ENCODE measurements at places on chromosomes 3 and 15.

DNA sequence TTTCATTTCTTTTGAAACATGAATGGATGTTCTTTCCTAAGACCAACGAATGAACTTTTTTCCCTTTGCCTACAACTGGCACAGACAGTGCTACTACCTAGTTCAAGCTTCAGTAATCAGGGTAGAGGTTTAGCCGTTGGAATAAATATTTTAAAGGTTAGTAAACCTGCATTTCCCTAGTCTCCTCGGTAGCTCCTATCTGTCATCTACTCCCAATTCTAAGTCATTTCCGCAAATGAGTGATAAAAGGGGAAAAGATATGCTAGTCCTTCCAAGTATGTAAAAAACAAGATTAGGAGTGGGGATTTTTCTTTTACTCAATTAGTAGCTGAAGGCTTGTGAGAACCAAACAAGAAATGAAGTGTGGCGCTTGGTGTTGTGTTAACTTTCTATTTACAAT lies 15.2 kb downstream of the SLTM start:
- DNase-seq = peak; percentile 39

DNA sequence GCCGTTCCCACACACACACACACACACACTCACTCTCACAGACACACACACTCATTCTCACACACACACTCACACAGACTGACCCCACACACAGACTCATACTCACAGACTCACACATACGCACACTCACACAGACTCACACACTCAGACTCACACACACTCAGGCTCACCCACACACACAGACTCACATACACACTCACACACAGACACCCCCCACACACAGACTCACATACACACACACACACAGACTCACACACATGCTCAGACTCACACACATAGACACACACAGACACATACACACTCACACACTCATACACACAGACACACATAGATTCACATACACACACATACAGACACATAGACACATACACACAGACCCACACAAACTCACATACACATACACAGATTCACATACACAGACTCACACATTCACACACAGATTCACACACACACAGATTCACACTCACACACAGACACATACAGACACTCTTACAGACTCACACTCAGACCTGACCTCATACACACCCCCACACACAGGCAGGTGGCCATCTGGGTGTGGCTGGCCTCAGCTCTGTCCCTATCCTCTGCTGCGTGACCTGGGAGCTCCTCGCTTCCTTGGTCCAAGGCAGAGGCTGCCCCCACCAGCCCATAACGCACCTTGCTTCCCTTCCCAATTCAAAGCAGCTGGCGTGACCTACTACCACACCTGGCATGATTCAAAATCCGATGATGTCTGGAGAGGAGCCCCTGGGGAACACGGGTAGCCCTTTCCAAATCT lies 1.9 kb downstream of the C3orf22 start:
- no peak for DNase-seq

GRCh38 chr3:169508426-169508825 lies 155.1 kb downstream of the MECOM start:
- no peak for DNase-seq

GRCh38 chr3:52891615-52892081 lies 5.7 kb downstream of the STIMATE start:
- no peak for DNase-seq

GRCh38 chr3:40009991-40010390 lies 200.6 kb downstream of the MYRIP start:
- DNase-seq = no peak

GRCh38 chr3:11691767-11692531 lies 48.2 kb upstream of the VGLL4 start:
- DNase-seq = no peak

- no peak for DNase-seq
Observed at GRCh38 chr3:192223815-192224214, 503.5 kb downstream of the FGF12 start.

DNA sequence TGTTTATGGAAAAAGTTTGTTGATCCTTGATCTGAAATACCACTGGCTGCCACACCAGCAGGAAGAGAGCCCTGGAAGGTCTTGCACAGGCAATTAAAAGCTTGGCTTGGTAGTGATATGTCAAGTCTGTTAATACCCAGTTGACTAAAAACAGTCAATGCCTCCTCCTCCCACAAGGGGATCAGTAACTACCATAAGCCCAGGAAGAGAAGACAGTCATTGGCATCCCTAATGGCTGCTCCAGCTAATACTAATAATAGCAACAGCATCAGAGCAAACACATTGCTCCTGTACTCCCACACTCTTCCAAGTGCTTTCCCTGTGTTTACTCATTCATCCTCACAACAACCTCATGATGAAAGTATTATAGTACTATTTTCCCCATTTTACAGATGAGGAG lies 528.6 kb downstream of the TAFA4 start:
- DNase-seq = no peak

- no peak for DNase-seq
Observed at GRCh38 chr3:139414608-139415224, 25.3 kb upstream of the COPB2 start.

- no peak for DNase-seq
Observed at GRCh38 chr3:21477541-21478288, 273.3 kb downstream of the ZNF385D start.

DNA sequence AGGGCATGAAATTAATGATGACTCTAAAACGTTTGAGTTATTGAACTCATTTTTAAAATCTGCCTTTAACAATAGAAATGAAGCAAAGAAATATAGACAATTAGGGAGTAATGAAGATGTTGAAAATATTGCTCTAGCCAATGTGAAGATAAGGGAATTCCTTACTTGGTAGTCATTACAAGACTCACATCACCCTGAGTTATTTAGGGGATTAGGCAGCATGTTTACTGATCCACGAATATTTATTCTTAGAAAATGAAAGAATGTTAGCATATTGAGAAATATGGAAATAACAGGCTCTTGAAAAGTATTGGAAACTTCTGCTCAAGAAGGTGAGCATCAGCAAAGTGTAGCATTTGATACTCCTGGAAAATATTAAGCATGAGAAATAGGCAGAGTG lies 398.1 kb upstream of the ARPP21 start:
- no peak for DNase-seq

DNA sequence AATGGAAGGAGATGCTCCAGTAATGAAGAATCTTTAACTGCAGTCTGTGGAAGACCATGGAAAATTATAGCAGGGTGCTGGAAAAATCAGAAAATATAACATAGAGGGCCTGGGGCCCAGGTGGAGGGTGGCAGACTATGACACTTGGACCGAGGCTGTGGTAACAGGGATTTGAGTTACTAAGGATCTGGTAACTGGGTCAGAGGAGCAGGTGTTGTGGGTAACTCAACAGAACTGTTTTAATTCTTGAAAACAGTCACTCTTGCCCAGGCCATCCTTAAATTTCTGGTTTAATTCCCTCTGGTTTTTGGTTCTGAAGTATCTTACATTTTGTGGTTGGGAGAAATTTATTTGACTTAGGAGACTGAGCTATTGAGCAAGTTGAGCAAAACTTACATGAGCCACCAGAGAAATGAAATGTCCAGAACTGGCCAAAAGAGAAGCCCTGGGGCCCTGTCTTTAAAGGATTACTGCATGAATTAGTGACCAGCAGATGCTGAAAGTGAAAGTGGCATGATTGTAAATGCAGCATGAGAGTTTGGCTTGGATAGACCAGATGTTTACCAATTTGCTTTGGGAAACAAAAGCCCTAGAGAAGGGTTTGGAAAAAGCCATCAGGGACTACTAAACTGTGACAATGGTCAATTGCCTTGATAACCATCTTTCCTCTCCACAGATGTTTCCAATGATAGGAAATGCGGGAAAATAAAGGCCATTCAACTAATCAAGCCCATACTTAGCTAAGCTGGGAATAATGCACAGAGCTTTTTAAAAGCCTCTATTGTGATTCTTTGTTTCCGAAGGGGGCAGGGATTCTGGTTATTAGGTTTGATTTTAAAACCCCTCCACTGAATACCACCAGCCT lies 374.9 kb upstream of the TGFBR2 start:
- DNase-seq = no peak

DNA sequence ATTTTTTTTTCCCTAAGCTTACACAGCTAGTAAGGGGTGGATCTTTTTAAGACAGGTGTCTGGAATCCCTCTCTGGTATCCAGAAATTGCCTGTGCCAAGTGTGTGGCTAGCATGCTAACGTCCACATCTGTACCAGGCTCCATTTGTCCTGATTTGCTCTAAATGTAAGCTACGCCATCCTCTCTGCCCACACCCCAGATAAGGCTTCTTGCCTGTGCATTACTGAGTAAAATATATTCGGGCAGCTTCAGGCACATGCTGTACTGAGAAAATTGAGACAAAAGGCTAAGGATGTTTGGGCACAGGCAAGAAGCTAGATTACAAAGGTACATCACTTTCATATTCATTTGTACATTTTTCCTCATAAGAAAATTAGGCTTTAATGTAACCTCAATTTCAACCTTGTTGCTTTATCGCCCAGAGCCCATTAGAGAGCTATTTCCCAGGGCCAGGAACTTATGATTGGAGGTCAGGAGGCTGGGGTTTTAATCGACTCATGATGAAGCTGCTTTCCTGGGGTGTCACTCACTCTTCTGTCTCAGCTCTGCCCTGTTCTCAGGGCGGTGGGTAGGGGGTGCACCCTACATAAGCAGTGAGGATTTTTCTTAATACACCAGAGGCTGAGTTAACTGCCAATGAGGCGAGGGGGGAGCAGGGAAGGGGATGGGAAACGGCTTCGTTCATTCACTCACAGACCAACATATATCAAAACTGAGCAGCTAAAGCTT lies 106.3 kb downstream of the RORA start:
- DNase-seq = no peak

DNA sequence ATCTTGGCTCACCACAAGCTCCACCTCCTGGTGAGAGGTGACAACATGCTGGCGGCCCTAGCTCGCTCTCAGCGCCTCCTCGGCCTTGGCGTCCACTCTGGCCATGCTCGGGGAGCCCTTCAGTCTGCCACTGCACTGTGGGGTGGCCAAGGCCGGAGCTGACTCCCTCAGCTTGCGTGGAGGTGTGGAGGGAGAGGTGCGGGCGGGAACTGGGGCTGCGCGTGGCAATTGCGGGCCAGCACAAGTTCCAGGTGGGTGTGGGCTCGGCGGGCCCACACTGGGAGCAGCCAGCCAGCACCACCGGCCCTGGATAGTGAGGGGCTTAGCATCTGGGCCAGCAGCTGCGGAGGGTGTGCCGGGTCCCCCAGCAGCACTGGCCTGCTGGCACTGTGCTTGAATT lies 275.7 kb upstream of the P2RY1 start:
- no peak for DNase-seq

DNA sequence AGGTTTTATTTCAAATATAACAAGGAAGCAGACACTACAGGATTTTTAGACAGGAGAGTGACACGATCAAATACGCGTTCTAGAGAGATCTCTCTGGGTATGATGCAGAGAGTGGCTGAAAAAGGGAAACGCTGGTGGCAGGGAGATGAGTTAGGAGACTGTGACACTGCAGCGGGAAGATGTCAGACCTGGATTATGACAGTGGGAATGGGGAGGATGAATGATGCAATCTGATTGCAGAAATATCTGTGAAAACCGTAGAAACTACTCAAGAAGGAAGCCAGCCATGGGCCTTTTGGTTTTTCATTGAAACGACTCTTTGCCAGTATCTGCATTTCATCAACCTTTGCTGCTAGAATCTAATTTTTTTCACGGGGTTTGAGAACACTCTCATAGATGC lies 157.9 kb downstream of the FAM43A start:
- DNase-seq = no peak

- peak; percentile 73 for DNase-seq
Observed at GRCh38 chr15:99100245-99101173, 4.4 kb upstream of the SYNM start.

DNA sequence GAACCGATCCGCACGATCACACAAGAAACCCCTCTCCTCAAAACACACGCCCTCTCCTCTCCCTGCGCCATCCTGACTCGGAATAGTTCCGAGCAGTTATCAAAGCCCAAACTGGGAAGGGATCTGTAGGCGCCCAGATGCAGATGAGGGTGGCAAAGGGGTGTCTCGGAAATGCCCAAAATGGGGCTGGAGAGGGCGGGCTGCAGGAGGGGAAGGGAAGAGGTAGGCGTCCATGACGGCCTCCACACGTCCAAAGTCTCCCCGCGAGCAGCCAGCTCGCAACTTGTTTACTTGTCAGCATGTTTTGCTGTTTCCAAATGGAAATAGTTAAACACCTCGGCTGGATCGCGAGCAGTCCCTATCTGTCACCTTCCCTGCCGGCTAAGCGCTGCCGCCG lies 1.5 kb downstream of the NTRK3 start:
- DNase-seq = no peak

GRCh38 chr3:143888846-143889245 lies 40.6 kb upstream of the SLC9A9 start:
- no peak for DNase-seq

DNA sequence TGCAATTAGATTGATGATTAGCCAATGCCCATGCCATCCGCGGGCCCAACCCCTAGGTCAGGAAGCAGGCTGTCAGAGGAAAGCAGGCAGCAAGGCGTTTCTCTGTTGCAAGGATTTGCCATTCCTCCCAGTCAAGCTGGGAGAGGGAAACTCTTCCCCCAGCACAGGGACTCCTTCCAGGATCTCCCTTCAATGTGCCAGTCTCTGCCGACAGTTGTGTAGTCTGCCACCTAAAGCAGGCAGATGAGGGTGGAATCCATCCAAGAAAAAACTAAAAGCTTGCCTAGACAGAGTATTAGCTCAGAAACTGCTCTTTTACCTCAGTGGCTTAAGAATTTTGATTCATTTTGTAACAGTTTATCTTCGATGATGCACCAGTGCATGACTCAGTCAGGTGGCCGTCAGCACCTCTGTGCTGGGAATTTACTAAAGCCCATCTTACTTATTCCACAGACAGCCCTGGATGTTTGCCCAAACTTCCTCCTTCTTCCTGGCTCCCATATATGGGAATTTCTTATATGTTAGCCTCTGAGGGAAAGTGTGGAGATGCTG lies 501.5 kb upstream of the THBS1 start:
- DNase-seq = peak; percentile 73

DNA sequence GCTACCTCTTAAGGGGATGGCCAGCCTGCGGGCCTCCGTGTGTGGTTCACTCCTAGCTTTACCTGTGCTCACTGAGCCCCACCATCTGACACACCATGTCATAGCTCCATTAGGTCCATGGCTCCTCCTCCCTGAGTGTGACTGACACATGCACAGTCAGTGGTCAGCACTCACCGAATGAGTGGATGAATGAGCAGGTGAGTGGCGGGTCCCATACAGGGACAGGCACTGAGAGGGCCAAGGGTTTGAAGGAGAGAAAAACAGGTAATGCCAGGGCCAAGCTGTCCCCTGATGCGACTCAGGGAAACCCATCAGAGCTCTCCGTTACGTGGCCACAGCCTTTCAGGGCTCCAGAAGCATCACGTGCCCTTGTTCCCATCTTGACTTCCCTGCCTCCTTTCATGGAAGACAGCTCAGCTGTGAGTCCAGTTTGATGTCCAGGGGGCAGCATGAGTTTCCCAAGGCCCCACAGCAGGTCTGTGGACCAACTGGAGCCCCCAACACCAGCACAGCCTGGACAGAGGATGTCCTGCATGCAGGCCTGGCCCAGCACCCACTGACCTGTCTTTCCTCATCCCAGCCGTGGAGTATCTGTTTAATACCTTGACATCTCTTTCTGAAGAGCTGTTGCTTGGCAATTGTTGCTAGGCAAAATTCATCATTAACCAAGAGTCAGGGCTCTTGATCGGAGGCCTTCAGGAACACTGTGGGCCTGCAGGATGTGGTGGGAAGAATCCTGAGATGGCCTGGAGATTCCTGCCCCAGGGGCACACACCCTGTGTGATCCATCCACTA lies 84.4 kb downstream of the PLXNA1 start:
- no peak for DNase-seq

- peak; percentile 56 for DNase-seq
Observed at GRCh38 chr3:88219138-88219792, 69.5 kb downstream of the C3orf38 start.

GRCh38 chr3:189389346-189389745 lies 217.6 kb downstream of the TPRG1 start:
- no peak for DNase-seq
